ENCODE measurements at places on chromosomes 5 and 9. TPM values are rescaled to one million over a fixed set of nuclear protein-coding genes. Genes with fewer than 3 reads are reported as not detected.

GRCh38 chr5:132229236-132229635 is 1.6 kb upstream of the P4HA2 start:
- DNase-seq, result no peak

NMRK1 gene
- 28.4 TPM for total RNA-seq

DNA sequence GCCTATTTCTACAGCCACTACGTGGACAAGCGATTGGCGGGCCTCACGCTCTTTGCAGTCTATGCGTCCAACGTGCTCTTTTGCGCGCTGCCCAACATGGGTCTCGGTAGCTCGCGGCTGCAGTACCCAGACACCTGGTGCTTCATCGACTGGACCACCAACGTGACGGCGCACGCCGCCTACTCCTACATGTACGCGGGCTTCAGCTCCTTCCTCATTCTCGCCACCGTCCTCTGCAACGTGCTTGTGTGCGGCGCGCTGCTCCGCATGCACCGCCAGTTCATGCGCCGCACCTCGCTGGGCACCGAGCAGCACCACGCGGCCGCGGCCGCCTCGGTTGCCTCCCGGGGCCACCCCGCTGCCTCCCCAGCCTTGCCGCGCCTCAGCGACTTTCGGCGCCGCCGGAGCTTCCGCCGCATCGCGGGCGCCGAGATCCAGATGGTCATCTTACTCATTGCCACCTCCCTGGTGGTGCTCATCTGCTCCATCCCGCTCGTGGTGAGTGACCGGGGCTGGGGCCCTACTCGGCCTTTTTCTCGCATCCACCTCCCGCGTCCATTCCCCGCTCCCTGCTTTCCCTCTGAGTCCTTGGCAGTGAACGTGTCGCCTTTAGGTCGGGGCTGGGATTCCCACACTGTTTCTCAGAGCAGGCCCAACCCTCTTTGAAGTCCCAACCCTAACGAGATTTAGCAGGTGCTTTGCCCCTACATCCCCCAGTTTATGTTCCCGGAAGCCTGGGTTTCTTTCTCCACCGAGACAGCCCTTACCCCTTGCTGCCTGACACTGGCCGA is 1.8 kb downstream of the PTGER4 start:
- no peak for DNase-seq

DNA sequence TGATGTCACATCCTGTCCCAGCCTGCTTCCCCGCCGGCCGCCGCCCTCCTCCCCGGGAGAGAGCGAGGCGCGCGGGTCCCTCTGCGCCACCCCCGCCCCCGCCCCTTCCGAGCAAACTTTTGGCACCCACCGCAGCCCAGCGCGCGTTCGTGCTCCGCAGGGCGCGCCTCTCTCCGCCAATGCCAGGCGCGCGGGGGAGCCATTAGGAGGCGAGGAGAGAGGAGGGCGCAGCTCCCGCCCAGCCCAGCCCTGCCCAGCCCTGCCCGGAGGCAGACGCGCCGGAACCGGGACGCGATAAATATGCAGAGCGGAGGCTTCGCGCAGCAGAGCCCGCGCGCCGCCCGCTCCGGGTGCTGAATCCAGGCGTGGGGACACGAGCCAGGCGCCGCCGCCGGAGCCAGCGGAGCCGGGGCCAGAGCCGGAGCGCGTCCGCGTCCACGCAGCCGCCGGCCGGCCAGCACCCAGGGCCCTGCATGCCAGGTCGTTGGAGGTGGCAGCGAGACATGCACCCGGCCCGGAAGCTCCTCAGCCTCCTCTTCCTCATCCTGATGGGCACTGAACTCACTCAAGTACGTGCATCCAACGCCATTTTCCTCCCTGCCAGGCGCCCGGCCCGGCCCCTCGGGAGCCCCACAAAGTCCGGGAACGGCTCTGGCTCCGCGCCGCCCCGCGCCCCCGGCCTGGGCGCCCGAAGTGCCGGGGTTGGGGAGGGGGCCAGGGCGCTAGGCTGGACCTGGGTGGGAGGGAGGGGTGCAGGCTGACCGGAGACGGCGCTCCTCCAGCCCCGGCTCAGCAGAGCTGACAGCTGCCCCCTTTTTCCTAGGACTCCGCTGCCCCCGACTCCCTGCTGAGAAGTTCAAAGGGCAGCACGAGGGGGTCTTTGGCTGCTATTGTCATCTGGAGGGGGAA is 12.0 kb upstream of the OLFM1 start:
- DNase-seq, result no peak

INVS gene
- 19.4 TPM for total RNA-seq

DNA sequence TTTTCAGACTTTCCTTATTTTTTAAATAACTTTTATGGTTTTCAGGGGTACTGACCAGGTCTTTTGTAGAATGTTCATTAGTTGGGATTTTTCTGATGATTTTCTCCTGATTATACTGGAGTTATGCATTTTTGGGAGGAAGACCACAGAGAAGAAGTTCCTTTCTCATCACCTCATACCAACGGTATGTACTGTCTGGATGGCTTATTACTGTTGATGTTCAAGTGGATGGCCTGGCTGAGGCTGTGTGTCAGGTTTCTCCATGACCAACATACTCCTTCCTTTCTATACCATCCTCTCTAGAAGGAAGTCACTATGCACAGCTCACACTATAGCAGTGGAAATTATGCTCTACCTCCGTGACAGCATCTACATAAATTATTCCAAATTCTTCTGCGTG is 71.1 kb upstream of the NR3C1 start:
- DNase-seq, result no peak

AJM1 gene
- total RNA-seq, result 1.6 TPM

GRCh38 chr9:746661-747434 is 94.6 kb upstream of the DMRT1 start:
- DNase-seq, result no peak

DNA sequence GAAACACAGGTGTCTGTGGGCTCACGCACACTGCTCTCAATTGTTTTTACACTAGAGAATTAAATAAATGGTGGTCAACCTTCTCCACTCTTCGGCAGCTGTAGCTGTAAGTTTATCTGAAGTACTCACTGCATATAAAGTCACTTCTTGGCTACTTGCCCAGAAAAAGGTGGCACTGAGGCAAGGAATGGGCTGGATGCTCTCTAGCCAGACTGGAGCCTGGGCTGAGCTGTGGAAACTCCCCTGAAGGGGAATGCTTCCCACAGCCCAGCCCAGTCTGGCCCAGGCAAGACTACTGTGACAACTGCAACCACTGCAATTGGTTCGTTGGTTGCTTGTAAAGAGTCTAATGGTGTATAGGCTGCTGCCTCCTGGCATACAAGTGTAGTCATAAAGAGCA is 4.5 kb downstream of the LEAP2 start:
- DNase-seq, result no peak

ERAP2 gene
- total RNA-seq, result 12.7 TPM

DNA sequence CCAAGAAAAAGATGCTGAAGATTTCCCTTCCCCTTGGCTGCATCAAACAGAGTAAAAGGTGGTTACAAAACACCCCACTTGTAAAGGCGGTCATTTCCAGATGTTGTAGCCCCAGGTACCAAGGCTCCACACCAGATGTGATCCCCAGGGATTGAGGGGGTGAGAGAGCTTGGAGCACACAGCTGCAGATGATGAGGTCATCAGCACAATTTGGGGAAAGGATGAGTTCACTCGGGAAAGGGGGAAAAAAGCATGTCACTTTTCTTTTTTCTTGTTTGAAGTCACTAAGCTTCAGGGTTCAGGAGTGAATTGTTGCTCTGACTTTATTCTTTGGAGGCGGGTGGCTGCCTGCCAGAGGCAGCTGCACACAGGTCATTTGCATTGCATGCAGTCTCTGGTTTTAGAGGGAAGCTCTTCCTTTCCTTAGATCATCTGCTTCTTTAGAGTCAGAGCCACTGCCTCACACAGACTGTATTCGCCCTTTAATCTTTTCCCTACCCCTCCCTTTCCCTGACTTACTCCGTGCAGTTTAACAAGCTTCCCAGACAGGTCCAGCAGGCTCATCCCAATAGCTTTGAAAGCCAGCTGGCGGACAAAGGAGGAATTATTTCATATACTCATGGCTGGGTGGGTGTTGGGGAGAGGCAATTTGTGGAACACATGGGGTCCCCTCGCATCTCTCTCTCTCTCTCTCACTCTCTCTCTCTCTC is 409.3 kb upstream of the SLC24A2 start:
- no peak for DNase-seq

GRCh38 chr9:112002847-112003457 is 106.3 kb downstream of the UGCG start:
- DNase-seq, result no peak

- no peak for DNase-seq
Measured at GRCh38 chr5:173719731-173720082, 103.3 kb upstream of the BOD1 start.

MRPL50 gene
- 11.4 TPM for total RNA-seq

LHX2 gene
- not detected for total RNA-seq

DNA sequence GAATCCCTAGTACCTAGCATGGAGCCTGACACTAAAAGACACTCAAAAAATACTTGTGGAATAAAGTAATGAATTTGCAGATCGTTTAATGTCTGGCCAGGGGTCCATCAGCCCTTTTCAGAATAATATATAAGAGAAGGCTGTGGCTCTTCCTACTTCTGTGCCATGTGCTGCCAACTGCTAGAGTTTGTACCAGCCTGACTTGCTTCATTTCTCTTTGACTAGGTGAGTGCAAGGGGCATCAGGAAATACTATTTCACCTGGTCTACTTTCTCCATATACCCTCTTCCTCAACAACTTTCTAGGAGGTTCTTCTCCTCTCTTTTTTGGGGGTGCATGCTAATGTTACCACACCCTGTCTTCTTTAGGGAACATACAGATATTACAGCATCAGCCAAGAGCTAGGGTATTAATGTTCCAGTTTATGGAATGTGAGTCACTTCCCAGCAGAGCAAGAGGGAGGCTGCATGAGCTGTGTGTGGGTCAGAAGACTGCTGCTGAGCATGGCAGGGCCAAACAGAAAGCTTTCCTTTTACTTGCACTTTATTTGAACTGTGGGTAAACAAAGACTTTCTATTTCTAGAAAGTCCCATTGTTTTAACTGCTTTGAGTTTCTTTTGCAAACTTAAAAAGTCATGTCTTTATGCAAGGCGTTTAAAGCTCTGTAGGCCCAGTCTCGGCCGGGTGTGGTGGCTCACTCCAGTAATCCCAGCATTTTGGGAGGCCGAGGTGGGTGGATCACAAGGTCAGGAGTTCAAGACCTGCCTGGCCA is 158.9 kb downstream of the ADAMTSL1 start:
- peak; percentile 79 for DNase-seq

GMCL2 gene
- total RNA-seq, result not detected

DNA sequence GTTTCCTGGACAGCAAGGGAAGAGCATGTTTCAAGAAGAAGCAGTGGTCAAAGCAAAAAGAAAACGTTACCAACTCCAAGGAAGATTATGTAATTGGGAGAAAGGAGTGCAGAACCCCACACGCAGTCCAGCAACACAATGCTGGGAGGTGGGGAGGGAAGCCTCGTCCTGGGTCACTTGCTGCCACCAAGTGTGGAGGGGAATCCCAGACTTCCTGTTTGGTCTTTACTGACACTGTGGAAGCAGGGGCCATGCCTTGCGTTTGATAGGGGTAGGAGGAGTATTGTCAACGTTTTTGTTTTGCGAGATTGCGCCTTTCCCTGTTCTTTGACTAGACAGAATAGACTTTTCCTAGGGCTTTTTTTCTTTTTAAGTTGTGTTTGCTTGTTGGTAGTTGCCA is 421.0 kb downstream of the KDM4C start:
- no peak for DNase-seq

DMRT2 gene
- not detected for total RNA-seq

SLC2A6 gene
- total RNA-seq, result 70.5 TPM

PCDHGB3 gene
- 5.5 TPM for total RNA-seq

- no peak for DNase-seq
Measured at GRCh38 chr9:80883826-80884579, 805.3 kb downstream of the TLE1 start.

DNA sequence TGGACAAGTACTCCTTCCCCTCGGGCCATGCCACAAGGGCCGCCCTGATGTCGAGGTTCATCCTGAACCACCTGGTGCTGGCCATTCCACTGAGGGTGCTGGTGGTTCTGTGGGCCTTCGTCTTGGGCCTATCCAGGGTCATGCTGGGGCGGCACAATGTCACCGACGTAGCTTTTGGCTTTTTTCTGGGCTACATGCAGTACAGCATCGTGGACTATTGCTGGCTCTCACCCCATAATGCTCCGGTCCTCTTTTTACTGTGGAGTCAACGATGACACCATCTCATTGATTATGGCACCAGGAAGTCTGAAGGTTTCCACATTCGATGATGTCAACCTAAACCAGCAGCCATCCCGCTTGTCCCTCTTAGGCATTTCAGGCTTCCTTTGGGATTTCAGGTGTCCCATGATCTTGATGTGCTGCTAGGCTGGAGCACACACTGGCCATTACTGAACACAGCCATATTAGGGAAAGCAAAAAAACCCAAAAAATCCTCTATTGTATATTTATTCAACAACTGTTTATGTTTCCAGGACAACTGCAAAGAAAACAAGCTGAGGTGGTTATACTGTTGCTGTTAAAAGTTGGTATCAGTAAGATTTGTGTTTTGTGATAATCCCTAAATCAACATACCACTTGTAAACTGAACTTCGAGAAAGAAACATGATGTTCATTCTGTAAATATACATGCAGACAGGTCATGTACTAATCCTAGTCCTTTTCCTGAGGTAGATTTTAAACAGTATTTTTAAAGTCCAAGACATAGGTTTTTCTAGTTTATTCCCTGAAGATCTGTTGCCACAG is 1.1 kb downstream of the PLPP6 start:
- DNase-seq, result no peak

DNA sequence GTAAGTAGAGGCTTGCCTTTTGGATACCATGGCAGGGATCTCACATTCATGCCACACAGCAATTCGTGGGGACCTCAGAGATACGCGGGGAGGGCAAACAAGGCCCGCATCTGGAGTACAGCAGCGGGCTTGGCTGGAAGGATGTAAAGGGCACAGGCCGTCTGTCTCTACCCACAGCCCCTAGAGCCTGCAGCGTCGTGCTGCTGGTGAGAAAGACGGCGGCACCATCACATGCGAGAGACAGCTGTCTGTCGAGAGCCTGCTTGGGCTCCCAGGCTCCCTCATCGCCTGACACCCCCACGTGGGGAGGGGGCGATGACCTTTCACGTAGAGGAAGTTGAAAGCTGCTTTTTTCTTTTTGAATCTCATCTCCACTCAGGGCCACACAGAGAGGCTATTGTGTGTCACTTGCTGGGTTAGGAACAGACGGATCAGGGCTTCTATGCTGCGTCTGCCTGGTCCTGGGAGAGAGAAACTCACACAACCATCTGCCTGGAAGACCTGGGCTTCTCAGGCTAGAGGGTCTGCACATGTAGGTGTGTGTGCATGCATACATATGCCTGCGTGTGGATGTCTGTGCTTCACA is 134.6 kb upstream of the PPP1R26 start:
- no peak for DNase-seq

DNA sequence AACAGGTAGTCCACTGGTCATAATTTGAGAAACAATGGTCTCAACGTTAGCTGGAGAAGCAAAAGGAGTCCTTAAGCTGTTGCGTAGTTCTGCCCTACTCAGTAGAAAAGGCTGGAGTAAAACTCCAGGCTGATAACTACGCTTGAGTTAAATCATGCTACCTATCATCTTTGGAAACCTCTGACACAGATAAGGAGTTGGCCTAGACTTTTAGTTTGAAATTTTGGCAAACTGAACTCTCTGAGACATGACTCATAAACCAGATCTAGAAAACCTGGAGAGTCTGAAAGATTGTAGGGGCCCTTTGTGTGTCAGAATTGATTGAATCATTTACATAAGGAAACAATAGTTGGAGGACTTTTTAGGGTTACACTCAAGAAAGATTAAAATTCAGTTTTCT is 26.3 kb downstream of the NMUR2 start:
- no peak for DNase-seq

CER1 gene
- not detected for total RNA-seq
